ENCODE measurements at places on chromosomes 6 and 20.
A peak's percentile ranks its signal among the peaks of the same experiment; 100 is the strongest.

GRCh38 chr6:167303675-167304625 lies 12.8 kb downstream of the UNC93A start:
- no peak for DNase-seq

DNA sequence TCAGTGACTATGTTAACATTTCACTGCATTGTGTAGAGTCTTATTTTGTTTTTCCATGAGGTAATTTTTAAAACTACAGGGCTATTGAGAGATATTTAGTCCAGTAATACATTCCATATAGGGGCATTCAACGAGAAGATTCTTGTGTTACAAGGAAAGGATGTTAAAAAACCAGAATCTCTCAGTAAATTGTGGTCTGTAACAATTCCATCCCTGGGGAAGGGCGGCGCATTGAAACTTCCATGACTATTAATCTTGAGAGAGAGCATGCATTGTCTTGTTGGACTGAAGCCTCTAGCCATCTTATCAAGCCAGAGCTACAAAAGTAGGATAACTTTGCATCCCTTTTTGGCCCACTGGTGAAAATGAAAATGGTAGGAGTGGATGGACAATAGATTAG lies 119.7 kb downstream of the BCKDHB start:
- no peak for DNase-seq

DNA sequence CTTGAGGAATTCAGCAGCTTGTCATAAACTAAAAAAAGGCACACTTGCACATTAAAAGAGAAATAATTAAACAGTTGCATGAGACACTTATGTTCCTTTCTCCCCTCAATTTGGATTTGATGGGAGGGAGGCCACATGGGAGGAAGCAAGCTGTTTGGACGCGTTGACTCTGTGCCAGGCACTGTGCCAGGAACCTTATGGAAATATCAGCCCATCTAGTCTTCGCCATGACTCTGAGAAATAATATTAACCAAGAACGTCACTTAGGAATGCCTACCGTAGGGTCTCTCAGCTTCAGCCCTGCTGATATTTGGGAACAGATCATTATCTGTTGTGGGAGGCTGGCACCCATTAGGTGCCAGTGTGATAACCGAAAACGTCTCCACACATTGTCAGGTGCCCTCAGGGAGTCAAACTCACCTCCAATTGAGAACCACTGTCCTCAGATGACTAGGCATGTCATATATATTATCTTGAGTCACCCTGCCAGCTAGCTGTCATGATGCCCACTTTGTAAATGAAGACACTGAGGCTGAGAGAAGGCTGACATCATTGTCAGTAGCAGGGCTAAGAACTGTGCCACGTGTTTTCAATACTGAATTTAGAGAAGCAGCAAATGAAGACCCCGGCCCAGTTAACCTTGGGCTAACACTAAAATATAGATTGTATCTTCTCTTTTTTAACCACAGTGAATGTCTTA lies 36.1 kb downstream of the EYA2 start:
- DNase-seq = no peak

- DNase-seq = no peak
Measured at GRCh38 chr6:43875849-43876572, 106.0 kb downstream of the VEGFA start.

DNA sequence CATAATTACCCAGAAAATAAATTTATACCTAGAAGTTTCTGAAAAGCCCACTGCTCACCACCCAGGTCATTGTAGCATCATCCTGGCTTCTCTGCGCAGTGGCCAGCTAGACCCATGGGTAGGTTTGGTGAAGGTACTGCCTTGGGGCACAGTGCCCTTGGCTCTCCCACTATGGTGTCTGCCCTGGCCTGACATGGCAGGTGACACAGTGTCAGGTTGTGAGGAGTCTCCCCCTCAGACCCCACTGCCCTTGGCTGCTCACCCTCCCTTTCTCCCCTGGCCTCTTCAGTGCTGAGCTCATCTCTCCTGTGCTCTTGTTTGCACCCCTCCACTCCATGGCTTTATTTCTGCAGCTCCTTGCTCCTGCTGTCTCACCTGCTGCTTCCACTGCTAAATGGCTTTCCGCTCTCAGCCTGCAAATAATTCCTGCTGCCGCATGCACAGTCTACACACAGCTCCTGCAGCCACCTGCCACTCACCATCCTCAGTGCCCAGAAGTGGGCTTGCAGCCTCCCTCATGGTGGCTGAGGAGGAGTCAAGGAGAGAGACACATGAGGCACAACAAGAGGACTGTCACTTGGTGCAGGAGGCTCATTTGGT lies 313.4 kb upstream of the MOCS1 start:
- no peak for DNase-seq

- DNase-seq = no peak
Measured at GRCh38 chr6:137272403-137272802, 53.2 kb upstream of the IFNGR1 start.

DNA sequence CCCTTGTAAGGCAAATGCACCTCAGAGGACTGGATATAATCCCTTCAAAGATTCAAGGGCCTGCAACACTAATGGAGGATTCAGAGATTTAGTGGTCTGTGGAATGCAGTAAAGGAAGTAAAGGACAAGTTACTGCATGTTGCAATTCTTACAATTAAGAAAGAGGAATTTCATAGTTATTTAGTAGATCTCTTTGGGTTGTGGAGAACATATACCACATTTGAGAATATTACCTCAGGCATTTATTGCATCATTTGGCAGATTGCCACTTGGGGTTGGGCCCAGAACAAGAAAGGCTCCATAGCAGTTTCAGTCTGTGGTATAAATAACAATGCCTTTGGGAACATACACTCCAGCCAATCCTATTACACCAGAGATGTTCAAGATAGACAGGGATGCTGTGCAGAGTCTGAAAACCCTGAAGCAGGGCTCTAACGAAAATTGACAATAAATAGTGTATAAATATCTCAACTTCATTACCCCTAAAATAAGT lies 20.9 kb upstream of the EPM2A start:
- DNase-seq = peak; percentile 92

- DNase-seq = peak; percentile 74
Measured at GRCh38 chr20:41424546-41424945, 57.9 kb upstream of the EMILIN3 start.

- no peak for DNase-seq
Measured at GRCh38 chr6:79862711-79863110, 84.6 kb downstream of the ELOVL4 start.

DNA sequence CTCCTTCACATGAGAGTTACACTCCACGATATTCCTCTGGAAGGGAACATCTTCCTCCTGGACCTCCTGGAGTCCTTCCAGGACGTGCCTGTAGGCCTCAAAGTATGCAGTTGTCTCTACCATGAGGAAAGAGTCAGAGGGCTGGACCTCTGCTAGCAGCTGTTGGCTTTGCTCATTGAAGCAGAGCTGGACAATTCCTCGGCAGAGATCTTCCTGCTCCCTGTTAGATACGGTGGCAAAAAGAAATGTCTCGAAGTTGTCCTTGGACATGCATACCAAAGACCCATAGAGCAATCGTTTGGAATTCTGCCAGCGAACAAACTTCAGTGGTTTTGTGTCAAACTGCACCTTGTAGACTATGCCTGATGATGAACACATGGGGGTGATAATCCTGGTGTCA lies 7.7 kb downstream of the ZNFX1 start:
- DNase-seq = no peak

DNA sequence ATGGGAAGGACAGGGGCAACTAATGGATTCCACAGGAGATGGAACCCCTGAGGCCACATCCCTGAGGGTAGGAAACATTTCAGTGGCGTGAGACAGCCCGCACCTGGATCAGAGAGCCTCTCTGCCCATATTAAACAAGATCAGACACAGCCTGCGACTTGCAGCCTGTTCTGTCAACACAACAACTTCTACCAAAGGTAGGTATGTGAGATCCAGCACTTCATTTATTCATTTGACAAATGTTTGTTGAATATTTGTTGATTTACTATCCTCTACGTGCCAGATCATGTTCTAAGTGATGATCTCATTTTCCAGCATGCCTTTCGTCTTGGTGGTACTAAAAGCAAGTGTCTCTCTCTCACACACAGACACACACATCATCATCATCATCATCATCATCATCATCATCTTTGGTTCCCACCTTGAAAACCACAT lies 43.2 kb upstream of the NT5E start:
- no peak for DNase-seq

DNA sequence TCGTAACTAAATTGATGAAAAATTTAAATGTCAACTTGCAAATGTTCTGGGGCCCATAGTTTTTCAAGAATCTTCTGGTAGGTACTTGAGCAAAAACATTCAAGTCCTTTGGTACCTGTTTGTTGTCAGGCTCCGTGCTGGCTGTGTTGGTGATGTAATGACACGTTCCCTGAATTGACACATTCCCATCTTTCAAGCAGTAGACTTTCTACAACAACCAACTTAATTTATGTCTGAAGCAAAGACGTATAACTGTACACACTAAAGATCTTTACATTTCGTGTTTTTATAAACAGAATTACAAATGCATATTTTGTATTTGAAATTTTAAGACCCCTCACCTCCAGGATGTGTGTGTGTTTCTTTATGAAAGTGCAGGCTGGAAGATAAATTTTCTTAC lies 49.5 kb downstream of the NCOA3 start:
- no peak for DNase-seq

- no peak for DNase-seq
Measured at GRCh38 chr20:25277051-25277801, 29.3 kb downstream of the PYGB start.

DNA sequence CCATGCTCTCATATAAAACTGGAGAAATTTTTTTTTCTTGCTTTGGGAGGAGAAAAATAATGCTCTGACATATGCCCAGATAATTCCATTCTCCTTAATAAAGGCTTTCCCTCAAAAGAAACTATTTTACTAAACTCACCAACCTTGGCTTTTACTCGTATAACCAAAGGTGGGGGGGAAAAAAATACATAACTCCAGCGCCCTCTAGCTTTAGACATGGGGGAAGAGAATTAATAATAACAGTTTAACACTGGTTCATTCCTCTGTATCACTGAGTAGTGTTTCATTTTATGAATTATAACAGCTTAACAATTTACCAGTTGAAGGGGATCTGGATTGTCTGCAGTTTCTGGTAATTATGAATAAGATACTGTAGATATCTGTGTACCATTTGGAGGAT lies 1226.1 kb downstream of the GRIK2 start:
- DNase-seq = peak; percentile 34

DNA sequence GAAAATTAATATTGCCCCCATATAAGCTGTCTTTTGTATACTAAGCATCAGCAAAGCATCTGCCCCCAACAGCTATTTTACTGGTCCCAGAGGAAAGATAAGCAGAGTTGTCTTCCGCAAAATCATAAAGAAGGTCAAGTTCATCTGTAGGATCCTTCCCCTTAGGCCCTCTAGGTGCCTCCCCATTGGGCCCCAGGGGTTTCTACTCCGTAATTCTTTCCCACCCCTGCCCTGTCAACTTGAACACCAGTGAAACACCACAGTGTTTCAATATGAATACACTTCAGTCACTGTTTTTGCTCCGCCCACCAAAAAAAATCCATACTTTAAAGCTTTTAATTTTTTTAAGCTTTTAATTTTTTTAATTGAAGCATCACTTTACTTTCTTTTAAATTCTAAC lies 159.2 kb downstream of the ATXN1 start:
- no peak for DNase-seq

GRCh38 chr6:156557911-156558259 lies 219.3 kb upstream of the ARID1B start:
- no peak for DNase-seq

GRCh38 chr6:145244349-145245100 lies 490.8 kb downstream of the EPM2A start:
- no peak for DNase-seq

DNA sequence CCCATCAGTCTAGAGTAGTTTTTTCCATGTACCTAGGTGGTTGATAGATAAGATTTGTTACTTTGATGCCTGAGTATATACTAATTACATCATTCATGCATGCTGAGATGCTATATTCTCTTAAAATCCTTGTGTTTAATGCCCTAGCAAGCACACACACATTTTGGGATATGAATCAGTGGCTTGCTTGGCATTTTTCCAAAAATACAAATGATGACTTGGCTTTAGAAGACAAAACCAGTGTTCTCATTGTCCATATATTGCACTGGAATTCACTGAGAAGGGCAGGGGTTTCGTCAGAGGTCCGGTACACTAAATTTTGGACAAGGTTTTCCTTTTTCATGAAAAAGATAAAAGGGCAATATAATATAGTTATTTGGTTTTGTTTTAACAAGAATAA lies 24.9 kb downstream of the GTPBP2 start:
- peak; percentile 55 for DNase-seq

- peak; percentile 94 for DNase-seq
Measured at GRCh38 chr6:3389390-3390167, 67.3 kb downstream of the SLC22A23 start.

DNA sequence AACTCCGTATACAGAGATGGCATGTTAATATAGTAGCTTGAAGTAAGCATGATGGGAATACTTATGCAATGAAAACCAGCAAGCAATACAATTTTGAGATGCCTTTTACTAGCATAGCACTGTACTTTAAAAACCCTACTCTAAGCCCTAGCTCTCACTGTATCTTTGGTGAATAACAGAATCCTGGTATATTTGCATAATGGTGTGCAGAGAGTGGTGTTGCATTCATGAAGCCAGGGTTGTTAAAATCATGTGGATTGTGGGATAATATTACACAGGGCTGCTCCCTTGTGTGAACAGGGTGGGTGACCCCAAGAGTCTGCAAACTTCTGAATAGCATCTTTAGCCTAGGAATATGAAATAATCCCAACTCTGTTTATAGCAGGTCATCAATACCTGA lies 105.2 kb upstream of the BMP2 start:
- no peak for DNase-seq

DNA sequence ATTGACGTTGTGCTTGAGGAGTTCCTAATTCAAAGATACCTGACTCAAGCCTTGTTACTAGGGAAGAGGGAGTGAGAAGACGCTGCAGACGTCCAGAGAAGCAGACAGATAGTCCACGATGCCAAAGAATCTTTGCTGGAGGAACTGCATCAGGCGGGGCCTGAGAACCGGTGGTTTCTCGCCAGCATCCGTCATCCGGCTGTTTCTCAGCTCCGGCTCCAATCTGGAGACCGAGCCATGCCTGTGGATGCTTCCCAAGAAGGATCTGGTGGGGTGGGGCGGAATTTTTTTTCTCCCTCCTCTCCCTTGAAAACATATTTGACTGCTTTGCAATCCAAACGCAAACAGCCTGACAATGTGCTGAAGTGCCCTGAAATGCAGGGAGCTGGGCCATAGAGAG lies 125.8 kb upstream of the SRSF6 start:
- no peak for DNase-seq

- peak; percentile 8 for DNase-seq
Measured at GRCh38 chr6:104689551-104690205, 170.0 kb downstream of the HACE1 start.

GRCh38 chr20:2653556-2654383 lies 1.3 kb downstream of the NOP56 start:
- DNase-seq = no peak

GRCh38 chr20:33079259-33079658 lies at the start of gene BPIFB4:
BPIFB4 (plus strand) TSS chr20:33079643; CDS start chr20:33081527, 1,884 bp downstream.
- DNase-seq = peak; percentile 65

GRCh38 chr6:116424001-116424400 lies 37.2 kb upstream of the CALHM6 start:
- DNase-seq = no peak

DNA sequence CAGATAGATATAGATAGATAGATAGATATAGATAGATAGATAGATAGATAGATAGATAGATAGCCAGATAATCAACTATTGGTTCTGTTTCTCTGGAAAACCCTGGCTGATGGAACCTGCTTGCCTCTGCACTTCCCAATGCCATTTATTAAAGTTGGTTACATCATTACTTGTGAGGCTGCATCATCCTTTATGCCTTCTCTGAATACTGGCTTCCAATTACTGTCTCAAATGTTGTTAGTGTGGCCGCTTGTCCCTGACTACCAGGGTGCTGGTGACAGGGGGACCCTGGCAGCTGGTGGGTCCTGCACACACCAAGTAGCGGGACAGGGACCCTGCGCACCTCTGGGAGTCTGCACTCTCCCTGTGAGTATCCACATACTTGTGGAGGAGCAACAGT lies 3.9 kb upstream of the SLPI start:
- DNase-seq = no peak

Data from astrocyte of the hippocampus (primary cell).